ENCODE measurements at places on chromosomes 3 and 15. TPM values are rescaled to one million over a fixed set of nuclear protein-coding genes. Genes with fewer than 3 reads are reported as not detected.
A peak's percentile ranks its signal among the peaks of the same experiment; 100 is the strongest.

DNA sequence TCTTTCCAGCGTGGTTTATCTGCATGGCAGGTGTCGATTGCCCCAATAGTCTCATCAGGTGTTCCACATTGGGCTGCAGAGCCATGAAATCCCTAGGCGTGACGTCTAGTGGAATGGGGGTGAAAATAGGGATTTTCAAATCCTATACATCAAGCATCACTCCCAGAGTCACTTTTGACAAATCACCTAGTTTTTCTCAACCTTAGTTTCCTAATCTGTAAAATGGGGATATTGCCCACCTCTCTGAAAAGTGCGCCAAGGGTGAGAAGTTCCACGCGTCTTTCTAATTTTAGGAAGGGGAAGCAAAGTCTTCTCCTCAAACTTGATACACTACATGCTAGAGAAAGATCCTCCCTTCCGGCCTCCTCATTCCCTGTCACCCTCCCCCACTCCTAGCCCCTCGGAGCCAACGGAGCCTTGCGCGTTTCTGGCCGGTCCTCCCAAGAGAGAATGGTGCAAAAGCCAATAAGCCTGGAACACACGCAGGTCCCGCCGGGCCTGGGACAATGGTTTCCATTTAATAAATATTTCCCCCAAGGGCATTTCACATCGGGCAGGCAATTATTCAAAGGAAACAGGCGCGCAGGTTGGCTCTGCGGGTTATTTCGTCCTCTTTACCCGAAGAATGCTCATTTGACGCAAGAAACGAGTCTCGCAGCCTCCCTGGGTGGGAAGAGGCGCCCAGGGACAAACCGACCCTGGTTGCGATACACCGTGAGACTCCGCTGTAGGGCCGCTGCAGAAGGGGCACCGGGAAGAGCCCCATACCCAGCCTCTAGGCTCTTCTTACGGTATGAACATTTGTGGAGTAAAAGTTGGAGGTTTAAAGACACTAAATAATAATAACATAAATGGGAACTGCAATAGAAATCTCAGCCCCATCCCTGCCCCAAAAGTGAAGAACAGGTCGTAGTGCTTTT, 1.2 kb upstream of the SOX14 start:
- DNase-seq, result no peak

- no peak for DNase-seq
These were observed 39.3 kb downstream of the GLB1 start for GRCh38 chr3:33057320-33058298.

DNA sequence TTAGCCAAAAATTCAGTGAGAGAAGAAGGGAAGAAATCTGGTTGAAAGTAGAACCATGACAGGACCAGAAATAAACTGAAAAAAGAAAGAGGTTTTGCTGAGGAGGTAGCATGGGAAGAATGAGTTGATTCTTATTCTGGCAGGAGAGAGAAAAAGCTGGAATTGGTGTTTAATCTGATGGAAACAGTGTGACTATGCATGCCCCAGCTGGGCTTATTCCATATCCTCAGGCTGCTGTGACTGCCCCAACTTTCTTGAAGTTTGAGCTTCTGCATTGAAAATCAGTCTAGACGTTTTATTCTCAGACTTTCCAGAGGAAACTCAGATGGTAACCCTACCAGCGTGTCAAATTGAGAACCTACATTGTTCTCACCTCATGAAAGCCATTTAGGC, 352.5 kb upstream of the DCBLD2 start:
- no peak for DNase-seq

DNA sequence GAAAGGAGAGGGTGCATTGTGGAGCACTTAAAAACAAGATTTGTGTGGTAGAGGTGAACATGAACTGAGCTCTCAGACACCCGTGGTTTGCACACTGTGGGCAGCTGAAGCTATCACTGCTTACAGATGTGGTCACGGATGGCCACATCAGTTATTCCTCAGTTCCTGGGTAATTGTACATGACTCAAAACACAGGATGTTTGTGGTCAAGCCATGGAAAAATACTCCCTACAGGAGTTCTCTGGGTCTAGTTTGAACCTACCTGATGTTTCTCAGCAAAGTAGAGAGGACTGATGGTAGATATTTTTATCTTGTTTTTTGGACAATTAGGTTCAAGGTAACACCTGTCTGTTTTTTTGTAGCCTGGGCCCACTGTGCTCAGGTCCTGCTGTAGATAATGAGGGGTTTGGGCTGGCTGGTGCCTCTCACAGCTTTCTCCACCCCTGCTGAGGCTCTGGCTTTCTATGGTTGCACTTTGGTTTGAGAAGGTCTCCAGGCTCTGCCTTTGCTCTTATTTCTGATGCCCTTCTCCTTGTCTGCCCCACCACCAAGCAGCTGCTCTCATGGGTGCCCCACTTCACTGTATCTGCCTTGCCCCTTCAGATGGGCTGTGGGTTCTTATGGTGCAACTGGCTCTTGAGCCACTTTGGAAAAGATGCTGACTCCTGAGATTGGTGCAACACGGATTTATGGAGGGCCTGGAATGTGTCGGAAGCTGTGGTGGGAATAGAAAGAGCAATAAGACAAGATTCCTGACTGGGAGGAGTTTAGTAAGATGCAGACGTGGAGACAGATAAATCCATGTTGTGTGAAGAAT, 40.1 kb downstream of the CDCP1 start:
- DNase-seq, result no peak

GRCh38 chr15:88803920-88804247, 648 bp downstream of the ACAN start:
- DNase-seq, result no peak

DNA sequence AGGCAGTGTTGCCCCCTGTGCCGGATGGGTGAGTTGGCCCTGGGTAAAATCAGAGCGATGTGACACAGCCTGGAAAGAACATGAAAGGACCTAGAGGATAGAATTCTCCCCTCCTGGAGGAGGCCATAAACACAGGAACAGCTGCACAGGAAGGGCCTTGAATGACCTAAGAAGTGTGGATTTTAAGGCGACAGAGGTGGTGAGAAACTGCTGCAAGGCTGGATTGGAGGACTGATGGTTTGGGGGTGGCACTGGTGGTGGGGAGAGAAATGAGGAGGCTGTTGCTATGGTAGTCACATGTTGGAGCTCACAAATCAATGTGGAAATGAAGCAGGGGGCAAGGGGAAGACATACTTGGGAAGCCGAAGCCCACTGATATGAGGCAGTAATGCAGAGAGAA, 13.8 kb downstream of the XIRP1 start:
- DNase-seq, result no peak

DNA sequence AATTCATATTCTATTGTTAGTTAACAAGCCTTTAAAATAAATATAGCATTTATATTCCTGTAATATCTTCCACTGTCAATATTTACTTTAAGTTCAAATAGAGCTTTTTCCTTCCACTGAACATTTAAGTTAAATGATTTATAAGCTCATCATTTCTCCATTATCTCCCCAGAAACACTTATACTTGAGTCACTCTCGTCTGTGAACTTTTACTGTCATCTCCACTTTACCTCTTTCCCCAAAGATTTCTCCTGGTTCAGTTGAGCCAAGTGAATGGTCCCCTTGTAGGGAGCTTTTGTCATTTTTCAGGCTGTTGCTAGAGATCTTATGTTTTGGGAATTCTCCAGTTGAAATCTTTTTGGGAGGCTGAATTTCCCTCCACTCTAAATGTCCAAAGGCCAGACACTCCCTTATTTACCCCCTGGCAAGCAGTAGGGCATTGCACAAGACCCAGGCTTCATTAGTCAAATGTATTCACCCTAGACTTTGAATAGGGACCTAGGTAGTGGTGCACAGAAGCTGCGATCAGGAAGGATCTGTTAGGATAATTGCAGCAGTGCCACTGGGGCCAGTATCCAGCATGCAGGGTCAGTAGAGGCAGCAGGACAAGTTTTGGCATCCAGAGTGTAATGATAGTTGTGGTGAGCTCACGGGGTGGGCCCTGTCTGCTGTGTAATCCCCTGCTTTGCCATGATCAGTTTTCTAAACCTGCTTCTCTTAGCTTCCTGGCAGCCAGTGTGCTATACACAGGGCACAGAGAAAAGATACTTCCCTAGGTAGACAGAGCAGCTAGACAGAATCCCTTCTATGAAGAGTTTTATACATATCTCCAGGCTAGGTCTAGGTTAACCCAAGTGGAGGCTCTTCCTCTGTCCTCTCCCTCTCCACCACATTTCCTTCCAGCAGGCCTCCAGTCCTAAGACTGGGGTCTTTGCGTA, 356.5 kb upstream of the SLCO3A1 start:
- DNase-seq, result peak; percentile 8

DNA sequence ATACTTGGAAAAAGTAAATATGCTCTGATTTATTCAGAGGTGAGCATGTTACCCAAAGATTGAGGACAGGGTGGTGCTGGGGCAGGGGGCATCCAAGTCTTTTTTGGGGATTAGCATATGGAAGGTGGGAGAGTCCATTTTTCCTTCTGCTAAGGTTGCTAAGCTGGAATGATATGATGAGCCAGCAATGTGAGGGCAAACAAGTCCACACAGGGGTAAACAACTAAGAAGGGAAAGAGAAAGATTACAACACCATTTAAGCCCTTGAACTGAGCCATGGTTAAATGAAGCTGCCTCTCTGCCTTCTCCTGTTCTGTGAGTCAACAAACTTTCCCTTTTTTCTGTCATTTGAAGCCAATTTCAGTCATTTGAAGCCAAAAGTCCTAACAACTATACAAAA, 89.0 kb downstream of the RPL22L1 start:
- no peak for DNase-seq

DNA sequence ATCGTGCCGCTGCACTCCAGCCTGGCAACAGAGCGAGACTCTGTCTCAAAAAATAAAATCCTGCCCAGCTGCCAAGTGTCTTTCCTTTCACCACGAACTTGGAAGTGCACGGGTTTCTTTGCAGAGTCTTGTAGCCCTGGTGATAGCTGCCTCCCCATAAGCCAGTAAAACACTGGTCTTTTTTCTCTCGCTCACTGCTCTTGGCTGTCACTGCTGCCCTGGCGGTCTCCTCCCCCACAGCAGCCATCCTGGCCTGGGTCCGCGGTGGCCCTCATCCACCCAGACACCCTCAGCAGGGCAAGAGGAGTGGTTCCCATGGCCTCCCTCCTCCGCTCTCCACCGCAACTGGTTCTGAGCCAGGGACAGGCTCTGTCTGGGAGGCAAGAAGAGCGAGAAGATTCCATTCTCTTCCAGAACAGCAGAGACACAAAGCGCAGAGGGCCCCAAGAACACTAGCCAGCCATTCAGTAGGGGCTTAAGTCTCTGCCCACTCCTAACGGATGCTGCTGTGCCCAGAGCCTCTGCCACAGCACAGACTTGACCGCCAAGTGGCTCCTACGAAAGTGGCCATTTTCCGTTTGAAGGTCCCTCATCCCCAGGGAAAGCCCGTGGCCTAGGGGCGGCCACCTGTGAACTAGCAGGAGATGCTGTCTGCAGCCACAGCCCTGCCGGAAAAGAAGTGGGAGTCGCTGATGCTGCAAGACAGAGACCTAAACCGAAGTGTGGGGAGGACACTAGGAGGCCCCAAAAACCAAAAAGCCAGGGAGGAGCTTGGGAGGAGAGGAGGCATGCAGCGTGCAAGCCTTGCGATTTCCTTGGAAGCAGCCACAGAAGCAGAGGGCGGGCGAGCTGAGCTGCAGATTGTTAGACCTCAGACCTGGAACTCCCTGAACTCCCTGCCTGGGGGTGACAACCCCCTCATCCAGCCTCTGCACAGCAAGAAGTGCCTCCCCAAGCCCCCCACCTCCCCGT, 44.1 kb downstream of the KLHL25 start:
- peak; percentile 95 for DNase-seq

DNA sequence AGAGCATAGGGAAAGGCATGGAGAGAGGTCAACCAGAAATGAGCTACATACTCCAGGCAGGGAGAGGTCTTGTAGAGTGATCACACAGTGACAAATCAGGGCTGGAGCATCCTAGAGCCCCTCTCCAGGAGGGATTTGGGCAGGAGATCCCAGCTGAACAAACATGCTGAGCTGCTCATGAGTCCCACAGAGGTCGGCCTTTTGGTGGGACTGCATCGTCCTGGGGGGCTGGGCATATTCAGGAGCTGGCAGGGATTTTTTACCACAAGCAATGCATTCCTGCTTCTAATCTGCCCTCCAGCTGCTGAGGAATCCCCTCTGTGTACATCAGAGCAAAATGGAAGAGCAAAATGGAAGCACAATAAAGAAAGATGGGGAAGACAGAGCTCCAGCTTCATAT, 94.9 kb downstream of the NTRK3 start:
- no peak for DNase-seq

DNA sequence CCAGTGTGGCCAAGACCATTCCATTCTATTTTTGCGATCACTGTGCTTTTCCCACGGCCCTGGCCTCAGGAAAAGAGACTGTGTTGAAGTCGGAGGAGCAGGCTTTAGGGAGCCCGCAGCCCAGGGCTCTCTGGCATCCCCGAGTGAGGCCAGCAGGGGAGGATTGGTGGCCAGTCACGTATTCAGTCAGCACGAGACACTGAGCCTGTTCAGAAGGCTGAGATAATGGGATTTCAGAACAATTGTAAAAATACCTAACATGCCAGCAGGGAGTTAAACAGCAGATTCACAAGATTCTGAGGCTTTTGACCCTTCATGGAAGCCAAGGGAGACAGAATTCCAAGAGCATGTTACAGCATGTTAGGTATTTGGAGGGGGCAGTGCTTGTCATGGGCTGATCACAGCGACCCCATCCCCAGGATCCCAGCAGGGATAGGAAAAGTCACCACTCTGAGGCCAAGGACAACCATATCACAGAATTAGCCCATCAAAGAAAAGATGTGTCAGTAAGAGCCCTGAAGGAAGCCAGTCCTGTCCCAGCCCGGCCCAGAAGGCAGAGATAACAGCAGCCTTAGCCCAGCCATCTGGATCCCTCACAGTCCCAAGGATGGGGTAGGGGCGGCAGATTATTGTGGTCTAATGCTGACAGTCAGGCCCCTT, 40.6 kb downstream of the AMOTL2 start:
- peak; percentile 67 for DNase-seq

DNA sequence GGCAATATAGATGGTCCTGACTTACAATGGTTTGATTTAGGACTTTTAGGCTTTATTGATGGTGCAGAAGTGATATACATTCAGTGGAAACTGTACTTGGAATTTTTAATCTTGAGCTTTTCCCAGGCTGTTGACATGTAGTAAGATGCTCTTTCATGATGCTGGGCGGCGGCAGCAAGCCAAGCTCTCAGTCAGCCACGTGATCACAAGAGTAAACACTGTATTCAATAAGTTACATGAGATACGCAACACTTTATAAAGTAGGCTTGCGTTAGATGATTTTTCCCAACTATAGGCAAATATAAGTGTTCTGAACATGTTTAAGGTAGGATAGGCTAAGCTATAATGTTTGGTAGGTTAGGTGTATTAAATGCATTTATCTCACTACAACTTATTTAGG, 17.9 kb downstream of the PARP9 start:
- DNase-seq, result no peak

OXTR gene
- total RNA-seq, result 0.47 TPM

UPK1B gene
- 1.5 TPM for total RNA-seq

ACAP2 gene
- total RNA-seq, result 20.9 TPM

RBP2 gene
- not detected for total RNA-seq

PSTPIP1 gene
- 5.9 TPM for total RNA-seq

STAC gene
- not detected for total RNA-seq

KBTBD8 gene
- 7.1 TPM for total RNA-seq

DLL4 gene
- total RNA-seq, result 7.1 TPM

TF gene
- total RNA-seq, result 2.1 TPM

Measured in right cardiac atrium (tissue), 5 donors.